ENCODE measurements at places on chromosomes 16 and 17.

DNA sequence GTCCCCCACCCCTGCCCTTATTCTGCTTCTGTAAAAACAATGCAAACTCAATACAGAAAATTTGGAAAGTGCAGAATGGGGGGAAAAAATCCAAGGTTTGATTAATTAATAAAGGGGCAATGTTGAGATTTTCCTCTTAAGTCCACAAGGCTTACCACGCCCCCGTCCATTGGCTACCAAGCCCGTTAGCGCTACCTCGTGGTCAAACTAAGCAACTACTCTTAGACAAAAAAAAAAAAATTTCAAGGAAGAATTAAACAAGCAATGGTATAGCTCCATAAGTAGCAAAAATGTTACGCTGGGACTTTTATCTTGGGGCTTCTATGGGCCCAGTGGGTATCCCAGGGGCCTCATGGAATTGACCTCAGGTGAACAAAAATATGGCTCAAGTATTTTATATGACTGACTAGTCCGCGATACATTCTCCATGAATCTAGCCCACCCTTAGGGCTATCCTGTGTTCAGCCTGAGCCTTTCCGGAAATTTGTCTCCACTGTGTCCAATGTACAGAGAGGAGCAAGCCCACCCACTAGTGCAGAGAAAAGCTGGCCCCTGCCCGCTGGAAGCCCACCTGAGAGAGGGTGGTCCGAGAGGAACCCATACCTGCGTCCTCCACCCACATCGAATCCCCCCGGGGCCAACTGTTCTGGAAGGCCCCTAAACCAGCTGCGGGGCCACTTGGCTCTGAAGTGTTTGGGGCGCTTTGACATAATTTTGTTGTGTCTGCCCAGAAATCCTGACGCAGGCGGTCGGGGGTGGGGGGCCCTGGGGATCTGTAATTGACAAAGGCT, 19.1 kb upstream of the TEX2 start:
- peak; percentile 78 for DNase-seq

- DNase-seq = no peak
Observed at GRCh38 chr17:41251261-41251660, 1.8 kb downstream of the KRTAP9-4 start.

DNA sequence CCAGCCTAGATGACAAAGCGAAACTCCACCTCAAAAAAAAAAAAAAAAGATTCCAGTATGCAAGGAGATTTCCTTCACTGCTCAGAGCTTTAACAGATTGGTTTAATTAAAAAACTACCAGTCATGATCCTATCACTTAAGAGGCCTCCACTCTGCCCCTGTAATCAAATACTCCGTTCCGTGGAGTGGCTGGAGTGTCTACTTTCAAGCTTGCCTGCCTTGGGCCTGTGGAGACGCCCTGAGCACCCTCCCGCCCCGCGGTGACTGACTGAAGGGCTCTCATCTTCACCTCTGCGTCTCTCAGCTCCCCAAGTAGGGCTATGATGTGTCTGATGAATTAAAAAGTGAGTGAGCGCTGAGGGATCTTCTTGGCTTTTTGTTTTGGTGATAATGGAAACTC, 25.3 kb upstream of the TRPV3 start:
- no peak for DNase-seq

DNA sequence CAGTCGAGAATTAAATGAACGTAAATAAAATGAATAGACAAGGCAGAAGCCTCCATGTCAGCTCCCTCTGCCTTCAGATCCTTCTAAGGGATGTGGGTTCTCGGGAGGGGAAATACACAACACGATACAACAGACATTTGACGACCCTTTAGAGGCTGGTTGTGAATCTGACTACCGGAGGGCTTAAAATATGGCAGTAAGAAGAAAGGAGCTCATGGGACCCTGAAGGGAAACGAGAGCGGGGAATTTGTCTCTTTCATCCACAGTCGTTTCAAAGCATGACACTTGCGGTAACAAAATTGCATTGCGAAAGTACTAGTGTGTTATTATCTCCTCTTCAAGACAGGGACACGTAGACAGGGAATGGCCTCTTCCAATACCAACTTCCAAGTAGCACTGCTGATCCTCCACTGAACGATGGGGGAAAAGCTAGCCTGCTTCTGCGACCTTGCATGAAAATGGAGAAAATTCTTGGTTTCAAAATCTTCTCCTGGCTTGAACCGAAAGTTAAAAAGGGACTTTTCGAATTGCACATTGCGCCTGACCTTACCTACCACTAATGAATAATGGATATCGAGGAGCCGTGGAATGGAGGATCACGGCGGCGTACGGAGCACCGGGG, 1.2 kb upstream of the TNRC6C start:
- DNase-seq = peak; percentile 24

DNA sequence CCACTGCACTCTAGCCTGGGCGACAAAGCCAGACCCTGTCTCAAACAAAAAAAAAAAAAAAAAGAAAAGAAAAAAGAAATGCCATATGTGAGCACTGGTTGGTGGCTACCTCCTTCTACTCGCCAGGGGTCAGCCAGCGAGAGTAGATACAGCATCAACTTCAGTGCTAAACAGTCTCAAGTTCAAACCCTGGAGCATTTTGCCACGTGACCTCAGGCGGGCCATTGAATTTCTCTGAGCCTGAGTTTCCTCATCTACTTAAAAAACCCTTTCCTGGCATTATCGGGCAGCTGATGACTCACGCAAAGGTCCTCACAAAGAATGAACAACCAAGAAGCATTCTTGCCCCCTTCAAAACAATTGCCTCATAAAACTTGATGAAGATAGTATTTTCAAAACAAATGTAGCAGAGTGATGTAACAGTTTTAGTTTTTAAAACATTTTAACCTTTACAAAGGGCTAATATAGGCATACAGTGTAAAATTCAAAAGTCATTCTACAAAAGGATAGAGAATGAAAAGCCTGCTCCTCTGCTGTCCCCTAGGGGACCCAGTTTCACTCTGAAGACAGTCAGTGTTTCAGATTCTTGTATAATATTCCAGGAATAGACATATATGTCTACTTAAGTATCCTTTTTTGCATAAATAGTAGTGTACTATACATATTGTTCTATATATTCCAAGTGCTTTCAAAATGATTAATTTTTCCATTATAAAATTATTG, 28.4 kb downstream of the DNAH2 start:
- peak; percentile 82 for DNase-seq

DNA sequence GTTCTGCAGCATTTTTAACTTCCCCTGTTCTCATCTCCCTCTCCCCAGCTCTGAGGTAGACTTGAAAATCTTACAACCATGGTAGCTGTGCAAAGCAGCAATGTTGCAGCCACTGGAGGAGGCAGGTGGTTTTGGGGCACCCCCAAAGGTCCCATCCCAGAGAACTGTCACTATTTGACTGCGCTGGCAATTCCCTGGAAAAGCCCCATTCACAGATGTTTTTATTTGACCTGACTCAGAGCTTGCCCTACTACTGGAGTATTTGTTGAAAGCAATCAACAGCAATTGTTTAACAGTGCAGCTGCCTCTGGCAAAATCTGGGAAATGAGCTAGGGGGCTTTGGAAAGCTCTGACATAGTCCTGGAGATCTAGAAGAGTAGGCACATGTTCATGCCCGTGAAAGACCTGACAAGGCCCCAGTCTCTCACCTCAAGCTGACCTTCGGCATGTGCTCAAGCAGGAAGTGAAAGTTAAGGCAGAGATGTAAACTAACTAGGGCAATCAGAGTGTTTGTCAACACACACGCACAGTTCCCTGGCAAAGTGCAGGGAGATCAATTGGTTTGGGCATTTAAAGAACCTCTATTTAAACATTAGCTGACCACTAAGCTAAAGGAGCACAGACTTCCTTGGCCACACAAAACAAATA, 19.7 kb upstream of the PIK3R5 start:
- DNase-seq = no peak

DNA sequence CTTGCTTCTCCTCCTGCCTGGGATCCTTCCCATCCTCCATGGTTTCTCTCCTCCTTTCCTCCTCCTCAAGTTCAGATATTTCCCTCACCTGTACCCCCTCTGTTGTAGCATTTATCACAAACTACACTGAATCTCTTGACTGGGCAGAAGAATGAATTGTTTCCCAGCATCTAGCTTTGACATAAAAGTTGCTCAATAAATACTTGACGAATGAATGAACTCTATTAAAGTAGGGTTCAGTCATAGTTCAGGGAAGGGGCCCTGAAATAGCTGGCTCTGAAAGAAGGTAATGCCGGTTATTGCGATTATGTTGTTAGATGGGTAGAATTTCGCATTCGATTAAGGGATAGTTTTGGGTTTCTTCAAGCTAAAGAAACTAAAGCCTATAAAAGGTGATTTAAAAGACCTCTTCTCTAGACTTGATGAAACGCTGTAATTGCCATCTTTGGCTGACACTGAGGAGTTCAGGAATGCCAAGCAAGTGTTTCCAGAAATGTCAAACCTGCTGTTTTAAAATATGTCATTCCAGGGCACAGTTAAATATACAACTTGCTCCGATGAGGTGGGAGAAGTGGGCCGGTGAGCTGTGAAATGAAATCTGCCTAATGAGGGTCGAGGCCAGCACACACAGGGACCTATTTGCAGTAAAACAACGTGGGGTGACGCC, 1.0 kb upstream of the CPD start:
- DNase-seq = no peak

DNA sequence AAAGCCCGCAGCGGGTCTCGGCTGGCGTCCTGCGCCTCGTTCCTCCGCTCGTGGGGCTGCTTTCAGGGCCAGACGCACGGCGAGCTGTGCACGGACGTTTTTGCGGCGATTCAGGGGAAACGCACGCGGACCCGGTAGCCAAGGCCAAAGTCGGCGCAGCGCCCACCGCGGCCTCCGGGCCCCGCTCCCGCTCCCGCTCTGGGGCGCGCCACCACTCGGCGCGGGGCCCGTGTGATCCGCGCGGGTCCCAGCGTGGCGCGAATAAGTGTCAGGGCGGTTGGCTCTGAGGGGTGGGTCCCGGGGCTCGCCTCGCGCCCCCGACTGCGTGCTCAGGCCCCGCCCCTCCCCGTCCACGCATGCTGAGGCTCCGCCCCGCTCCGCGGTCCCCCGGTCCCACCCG, 694 bp upstream of the TBCD start:
- DNase-seq = no peak

DNA sequence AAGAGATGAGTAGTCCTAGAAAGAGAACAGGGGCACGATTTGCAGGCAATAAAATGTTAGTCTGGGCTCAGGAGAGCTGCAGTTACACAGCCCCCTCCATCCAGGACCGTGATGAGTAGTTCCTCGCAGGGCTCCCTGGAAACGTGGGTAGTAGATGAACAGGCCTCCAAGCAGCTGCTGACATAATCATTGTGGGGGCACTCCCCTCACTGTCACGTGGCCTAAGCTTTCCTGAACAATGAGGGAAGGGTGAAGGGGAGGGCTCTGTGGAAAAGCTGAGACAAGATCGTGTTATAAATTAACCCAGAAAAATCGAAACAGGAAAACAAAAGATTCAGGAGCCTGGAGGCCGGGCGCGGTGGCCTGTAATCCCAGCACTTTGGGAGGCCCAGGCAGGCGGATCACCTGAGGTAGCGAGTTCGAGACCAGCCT, 1.3 kb upstream of the PER1 start:
- peak; percentile 97 for DNase-seq

GRCh38 chr17:80774146-80774545, 217.5 kb upstream of the CHMP6 start:
- DNase-seq = no peak

DNA sequence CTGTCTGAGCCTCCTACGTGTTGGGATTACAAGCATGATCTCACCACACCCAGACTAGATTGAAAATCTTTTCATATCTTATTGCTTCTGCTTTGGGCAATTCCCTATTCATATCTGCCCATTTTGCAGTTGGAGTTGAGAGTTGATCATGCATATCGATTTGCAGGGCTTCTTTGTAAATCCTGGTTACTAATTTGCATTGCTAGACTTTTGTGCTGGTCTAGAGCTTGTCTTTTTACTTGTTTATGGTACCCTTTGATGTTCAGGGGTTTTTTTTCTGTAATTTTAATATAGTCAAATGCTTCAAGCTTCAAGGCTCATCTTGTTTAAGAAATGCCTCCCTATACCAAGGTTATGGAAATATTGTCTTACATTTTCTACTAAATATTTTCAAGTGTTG, 23.5 kb upstream of the CMIP start:
- DNase-seq = no peak

DNA sequence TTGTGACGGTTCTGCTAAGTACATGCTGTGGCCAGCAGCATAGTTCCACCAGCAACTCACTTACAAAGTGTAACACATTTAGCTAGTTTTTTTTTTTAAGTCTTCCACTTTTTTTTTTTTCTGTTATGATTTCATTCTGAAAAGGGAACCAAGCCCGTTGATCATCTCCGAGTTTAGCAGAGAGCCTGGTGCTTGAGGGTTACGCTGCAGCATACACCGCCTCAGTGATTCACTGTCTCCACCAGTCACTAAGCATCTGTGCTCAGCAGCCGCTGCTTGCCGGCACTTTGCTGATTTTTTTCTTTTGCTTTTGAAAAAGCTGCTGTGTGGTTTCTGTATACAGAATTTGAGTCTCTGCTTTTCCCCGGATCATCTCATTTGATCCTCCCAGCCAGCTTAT, 194.5 kb upstream of the CDH13 start:
- DNase-seq = no peak

- DNase-seq = no peak
Observed at GRCh38 chr17:15955793-15956541, 11.0 kb downstream of the ADORA2B start.

DNA sequence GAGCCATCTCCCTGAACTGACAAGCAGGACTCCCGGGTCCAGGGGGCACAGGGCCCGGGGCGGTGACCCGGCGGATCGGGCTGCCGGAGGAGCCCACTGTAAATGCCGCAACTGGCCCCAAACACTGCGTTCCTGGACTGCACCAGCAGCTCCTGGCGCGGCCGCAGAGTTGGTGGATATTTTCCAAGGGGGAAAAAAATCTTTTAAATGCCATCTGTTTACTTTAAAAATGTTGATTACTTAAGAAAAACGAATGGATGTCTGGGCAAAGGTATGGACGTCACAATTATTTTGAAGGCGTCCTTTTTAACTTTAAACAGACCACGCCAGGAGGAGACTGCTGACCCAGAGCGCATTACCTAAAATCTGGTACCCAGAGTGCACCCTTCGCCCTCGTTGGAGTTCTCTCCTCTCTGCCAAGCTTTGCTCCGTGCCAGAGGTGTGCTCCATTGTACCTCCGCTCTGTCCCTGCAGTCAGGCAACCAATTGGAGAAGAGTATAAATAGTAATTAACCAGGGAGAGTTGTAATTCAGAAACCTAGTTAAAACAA, 3.4 kb downstream of the HS3ST3B1 start:
- peak; percentile 35 for DNase-seq

DNA sequence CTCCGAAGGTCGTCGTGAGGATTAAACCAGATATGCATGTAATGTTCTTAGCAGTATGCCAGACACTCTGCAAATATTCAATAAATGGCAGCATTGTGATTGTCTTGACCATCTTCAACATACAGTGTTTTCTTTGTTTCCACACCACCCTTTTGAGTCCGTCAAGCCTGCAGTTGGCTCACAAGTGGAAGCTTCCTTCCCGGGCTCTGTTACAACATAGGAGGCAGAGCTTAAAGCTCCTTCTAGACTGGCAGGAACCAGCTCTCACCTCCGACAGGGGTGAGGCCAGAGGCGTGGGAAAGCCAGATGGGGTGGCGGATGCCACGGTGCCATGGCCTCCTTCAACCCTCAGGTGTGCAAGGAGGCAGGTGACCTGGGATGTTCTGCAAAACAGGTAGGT, 138.3 kb downstream of the FOXL1 start:
- DNase-seq = no peak

GRCh38 chr16:24815021-24815420, 30.7 kb upstream of the SLC5A11 start:
- DNase-seq = no peak
